ENCODE measurements at places on chromosomes 2 and 18.

DNA sequence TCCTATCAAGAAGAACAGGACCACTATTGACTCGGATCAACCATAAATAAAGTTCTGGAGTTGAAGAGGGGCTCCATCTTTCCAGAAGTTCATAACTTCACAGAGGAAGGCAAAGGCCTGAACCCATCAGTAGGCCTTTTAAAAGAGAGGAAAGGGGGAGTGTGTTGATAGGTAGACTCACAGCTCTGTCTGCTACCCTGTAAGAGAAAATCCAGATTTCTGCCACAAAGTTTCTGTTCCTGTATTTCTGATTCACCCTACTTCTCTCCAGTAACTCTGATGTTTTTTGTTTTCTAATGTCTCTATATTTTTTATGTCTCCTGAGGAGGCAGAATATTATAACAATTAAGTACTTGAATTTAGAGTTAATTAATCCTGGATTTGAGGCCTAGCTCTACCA, 564.0 kb downstream of the TNS1 start:
- DNase-seq, result no peak

DNA sequence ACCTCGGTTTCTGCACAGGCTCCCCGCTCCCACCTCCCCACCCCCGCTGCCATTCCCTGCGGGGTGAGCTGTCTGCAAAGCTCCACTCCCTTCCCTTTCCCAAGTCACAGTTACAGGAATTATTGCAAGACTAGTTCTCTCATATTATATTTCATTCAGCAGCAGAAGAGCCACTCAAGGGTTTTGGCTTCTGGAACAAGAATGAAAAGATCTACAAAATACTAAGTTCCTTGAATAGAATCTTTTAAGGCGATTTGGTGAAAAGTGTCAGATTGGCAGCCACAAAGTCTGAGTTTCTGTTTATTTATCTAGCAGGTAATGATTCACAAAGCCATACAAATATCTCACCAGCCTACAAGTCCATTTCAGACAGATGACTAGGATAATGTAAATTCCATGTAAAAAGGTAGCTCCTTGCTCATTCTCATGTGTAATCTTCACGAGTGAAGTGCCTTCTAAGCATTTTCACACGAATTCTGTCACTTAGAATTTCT, 221.9 kb upstream of the RBBP8 start:
- peak; percentile 62 for DNase-seq

DNA sequence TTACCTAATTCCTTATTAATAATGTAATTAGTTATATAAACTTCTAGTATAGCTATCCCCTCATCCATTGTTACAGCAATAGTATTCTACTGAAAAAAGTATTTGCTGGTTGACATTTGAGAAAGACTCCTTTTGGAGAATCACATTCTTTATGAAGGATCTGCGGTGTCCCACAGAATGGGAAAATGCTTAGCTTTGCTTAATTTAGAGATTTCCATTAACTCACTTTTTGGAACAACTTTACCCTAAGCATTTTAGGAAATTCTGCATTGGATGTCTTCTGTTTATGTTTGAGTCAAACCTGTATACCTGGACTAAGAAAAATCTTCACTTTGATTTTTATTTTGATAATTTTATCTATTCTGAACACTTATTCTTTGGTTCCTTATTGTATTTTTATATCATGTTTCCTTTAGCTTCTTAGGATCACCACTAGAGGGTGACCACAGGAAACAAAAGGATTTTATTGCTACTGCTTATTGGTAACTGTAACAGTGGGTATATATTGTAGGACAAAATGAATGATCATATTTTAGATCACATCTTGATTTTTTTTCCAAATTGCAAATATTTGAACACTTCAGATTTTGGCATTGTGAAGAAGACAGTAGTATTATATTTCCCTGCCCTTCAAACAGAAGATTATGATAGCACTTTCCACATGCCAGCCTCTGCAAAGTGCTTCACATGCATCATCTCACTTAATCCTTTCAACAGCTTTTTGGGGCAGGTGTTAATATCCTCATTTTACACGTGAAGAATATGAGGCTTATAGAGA, 79.6 kb downstream of the MIB1 start:
- DNase-seq, result no peak

DNA sequence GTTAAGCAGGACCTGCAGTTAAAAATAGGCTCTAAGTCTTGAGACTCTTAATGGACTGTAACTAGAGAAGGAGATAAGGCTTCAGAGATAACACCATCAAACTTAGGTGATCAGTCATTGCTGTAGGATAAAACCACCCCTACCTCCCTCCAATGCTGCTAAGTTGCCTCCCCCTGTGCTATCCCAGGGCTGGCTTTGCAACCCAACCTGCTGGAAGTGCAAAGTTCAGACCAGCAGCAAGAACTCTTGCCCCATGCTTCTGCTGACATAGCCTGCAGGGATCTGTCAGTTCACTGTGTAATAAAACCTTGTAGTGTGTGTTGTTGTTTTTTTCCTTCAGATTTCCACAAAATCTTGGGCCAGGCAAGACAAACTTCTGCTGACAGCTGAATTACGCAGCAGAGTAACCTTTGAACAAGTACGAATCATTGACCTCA, 57.4 kb upstream of the EPB41L3 start:
- no peak for DNase-seq

DNA sequence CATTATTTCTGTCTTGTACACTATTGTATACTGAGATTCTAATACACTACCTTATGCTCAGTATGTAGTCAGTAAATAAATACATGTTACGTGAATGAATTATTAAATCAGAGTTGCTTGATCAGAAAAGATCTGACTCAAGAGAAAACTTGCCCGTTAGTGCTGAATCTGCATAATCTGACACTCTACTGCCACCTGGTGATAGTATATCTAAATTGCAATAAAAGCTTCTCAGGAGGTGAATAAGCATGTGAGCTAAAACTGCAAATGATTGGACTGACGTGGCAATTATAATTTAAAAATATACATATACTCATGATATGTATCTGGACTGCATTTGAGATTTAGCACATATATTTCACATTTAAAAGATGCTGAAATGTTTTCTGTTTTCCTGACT, 70.4 kb downstream of the KIAA1328 start:
- no peak for DNase-seq

GRCh38 chr2:119068154-119068725, 90.3 kb downstream of the C1QL2 start:
- no peak for DNase-seq

DNA sequence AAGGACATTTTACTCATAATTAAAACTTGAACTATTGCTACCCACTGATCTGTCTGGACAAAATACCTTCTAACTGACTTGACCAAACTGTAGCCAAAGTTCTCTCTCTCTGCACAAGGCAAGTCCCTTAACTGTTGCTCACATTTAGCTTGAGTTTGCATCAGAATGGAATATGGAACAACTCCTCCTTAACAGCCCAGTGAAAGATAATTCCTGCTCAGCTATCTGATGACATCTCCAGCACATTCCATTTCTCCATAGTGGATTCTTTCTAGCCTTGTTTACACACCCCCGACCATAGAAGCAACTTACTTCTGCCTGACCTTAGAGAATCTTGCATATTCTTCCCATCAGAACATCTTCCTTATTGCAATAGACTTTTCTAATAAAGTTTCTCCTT, 317.2 kb upstream of the CDH2 start:
- no peak for DNase-seq

- DNase-seq, result no peak
Measured at GRCh38 chr2:216555274-216555673, 56.6 kb downstream of the RPL37A start.

DNA sequence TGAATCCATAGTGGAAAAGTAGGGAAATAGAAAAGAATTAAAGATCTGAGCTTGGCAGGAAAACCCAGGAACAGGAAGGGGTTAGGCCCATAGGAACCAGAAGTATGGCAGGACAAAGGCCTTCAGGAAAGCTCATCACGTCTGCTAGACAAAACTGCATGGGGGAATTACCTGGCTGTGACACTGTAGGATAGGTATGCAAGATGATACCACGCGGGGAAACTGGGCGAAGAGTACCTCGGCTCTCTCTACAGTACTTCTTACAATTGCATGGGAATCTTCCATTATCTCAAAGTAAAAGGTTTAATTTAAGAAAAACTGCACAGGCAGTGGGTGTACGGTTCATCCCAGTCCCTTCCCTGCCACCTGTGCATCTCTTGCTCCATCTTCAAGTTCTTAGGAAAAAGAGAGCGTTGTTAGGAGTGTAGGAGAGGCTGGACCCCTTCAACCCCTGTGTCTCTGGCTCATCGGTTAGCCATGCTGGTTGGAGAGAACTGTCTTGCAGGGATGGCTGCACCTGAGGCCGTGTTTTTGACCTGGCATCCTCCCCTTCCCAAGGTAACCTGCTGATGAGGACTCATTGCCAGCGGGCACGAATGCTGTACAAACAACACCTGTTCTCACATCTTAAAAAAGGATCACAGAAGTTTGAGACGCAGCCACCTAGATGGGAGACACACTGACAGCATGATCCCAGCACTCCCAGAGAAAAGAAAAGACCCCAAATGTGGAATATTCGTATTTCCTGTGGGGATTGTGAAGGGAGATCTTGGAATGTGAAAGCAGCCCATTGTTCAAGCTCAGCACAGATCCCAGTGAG, 120.5 kb upstream of the COPS8 start:
- no peak for DNase-seq

- DNase-seq, result no peak
Measured at GRCh38 chr2:230589025-230589424, 123.6 kb upstream of the CAB39 start.

DNA sequence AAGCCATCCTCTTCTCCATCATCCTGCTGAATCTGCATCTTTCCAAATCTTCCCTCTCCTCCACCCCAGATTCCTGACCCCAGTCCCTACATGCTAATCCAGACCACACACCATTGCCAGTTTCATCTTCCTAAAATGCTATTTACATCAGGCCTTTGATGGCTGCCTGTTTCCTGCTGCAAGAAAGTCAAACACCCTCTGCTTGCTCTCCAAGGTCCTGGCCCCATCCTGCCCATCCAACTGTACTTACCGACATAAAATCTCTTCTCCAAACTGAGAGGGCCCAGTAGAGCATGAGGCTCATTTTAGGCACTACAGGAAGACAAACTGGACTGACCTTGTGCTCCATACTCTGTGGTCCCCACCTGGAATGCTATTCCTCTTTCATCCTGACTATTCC, 19.0 kb downstream of the ALK start:
- DNase-seq, result no peak

- DNase-seq, result no peak
Measured at GRCh38 chr2:7499018-7499417, 581.8 kb downstream of the RNF144A start.

GRCh38 chr18:48996901-48997463, 46.2 kb upstream of the SMAD7 start:
- peak; percentile 34 for DNase-seq

DNA sequence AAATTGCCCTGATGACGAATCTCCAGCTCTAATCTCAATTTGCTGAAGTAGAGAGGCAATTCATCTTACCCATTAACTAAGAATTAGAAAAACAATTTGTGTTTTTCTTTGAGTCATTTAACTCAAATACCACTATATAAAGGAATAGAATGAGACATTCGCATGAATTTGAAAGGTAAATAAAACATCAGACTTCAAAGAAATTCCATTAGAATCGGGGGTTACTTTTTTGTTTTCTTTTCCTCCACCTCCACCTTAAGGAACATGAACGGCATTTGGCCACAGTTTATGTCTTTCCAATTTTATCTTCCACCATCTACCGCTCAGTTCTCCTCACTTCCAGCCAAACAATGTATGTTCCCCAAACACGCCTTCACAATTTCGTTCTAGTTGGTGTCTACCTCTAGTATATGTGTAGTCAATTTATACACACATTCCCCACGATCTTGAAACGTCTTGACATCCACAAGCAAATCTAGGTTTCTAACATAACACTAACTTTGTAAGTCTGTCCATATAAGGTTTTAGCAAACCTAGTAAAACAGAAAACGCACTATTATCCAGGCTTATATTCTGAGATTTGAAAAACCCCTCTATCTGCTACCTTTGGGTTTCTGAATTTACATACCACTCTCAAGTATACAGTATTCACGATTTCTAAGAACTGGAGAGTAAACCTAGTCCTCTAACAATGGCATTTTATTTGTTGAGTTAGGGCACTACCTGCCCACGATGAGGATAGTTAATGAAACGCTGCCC, 1.2 kb upstream of the SMCHD1 start:
- no peak for DNase-seq

DNA sequence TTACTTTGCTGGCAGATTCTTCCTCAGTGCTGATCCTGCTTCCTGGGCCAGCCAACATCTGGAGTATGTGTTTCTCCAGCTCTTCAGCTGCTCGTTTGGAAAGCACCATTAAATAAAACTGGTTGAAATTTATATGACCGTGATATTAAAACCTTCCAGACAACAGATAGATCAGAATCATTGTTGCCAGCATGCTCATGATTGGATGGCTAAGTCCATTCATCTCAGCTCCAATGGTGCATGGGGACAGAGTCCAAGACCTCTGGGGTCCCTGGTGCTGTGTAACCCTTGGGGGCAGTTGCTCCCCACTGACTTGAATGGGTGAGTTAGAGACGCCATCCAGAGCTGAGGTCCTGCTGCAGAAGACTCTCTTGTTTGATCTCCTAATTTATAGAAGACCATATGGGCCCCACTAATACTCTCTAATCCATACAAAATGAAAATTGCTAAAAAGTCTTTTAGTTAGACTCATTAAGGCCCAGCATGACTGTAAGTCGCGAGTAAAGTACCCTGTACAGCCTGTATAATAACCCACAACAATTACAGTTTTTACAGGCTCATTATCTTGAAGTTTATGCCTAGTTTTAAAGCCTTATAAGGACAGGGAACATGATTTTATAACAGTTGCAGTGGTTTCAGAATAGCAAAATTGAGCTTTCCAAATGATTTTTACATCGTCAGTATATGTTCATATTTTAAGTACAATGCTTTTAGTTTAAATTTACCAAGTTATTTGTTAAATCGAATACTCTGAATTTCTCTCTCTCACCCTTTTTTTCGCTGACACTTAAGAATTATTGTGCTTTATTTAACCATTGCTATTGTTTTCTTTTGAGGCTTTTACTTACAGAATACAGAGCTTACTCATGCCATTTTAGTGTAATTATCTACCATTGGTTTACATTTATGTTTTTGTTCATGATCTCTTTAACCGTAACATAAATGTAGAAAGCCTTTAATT, 60.0 kb downstream of the CABLES1 start:
- no peak for DNase-seq
